MCF 10A (cell line): ENCODE measurements at places on chromosomes 12 and 14. TPM values are rescaled to one million over a fixed set of nuclear protein-coding genes. Genes with fewer than 3 reads are reported as not detected.
A peak's percentile ranks its signal among the peaks of the same experiment; 100 is the strongest.

The KRT1 gene
- total RNA-seq = not detected in 2 replicates

The KLRG1 gene
- 1.7 and 1.9 TPM in 2 replicates for total RNA-seq

The SERPINA1 gene
- 38.1 and 42.5 TPM in 2 replicates for total RNA-seq

- peak; percentile 96 for DNase-seq
Measured at GRCh38 chr14:68792979-68793733, at the start of gene ZFP36L1. Gene ZFP36L1 (minus strand): TSS chr14:68793067. CDS start chr14:68792938, 129 bp downstream.

DNA sequence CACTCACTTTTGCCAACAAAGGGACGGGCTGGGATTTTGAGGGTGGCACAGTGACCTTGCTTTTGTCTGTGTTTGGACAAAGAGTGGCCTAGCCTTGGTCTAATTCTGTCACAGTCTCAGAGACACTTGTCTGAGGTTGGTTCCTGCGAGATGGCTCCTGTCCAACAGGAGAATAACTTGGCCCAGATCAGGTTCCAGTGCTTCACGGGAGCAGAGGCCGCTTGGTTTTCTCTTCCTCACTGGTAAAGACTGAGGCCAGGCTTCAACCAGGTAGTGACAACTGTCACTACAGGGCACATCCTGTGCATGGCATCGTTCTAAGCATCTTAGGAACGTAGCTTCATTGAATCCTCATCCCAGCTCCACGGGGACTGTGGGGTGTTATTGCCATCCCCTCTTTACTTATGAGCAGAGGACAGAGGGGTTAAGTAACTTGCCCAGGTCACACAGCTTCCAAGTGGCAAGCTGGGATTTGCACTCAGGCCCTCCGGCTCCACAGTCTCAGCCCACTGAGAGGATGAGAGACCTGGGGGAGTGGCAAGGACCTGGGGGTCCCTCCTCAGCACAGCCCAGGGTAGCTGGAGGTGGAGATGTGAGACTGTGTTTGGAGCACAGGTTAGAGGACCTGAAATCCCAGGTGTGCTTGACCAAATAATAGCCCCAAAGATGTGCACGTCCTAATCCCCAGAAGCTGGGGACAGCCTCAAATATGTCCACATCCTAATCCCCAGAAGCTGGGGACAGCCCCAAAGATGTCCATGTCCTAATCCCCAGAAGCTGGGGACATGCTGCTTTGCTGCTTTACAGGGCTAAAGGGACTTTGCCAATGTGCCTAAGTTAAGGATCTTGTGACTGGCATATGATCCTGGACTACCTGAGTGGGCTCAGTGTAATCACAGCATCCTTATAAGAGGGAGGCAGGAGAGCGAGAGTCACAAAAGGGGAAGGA is 179.2 kb upstream of the RTL1 start:
- DNase-seq = no peak

GRCh38 chr14:97120204-97120603 is 323.0 kb downstream of the VRK1 start:
- DNase-seq = no peak

DNA sequence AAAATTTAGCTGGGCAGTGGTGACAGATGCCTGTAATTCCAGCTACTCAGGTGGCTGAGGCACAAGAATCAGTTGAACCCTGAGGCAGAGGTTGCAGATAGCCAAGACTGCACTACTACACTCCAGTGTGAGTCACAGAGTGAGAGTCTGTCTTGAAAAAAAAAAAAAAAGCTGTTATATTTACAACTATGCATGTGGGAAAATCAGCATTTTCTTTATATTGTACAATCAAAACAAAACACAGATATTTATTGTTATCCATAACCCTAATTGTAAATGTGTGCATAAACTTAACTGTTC is 12.5 kb downstream of the C1R start:
- peak; percentile 89 for DNase-seq

- DNase-seq = no peak
Measured at GRCh38 chr12:124597041-124597440, 29.6 kb upstream of the NCOR2 start.

DNA sequence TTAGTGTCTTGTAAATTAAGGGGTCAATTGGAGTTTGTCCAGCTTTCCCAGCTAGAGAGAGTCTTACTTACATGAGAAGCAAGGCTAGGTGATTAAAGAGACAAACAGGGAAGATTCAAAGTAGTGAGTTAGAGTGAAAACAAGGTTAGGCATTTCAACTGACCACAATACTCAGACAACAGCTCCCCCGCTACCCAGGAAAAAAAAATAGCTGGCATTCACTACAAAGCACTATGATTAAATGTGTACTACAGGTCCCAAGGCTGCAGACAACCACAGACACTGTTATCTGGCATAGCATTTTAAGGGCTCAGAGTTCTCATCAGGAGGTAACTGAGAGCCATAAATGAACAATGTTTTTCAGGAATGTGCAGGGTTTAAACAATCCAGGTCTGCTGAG is 680.9 kb downstream of the TMEM121 start:
- DNase-seq = no peak

DNA sequence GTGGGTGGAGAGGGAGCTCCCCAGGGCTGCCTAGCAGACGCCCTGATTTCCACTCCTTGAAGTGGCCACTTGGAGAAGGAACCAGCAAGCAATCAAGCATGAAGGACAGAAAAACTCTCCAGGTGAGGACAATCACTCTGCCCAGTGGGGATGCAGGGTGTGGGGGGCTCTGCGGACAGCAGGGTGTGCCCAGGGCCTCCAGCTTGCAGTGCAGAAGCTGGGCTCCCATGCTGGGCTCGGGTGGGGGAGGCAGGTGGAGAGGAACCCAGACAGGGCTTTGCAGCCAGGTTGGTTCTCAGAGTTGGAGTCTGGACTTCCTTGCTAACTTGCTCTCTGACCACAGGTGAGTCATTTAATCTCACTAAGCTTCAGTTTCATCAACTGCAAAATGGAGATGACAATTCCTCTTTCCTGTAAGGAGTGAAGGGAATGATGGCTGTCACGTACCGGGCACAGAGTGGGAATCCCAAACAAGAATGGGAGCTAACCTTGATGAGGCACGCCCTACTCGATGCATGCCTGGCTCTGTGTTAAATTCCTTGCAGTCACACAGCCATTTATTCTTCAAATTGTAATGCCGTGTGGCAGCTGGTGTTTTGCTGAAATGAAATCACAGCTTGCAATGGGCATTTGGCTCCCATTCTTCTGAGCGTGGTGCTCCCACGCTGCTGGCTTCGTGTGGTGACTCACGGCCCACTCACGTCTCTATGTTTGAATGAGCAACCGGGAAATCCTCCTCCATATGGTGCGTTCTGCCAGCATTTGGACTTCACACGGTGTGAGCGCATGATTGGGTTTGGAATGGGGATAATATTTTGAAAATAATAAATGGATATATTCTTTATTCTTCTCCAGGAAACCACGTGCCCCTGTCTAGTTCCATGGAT is 75.2 kb downstream of the PRIMA1 start:
- peak; percentile 47 for DNase-seq
